ENCODE measurements at places on chromosomes 3 and 15. TPM values are rescaled to one million over a fixed set of nuclear protein-coding genes. Genes with fewer than 3 reads are reported as not detected.

DNA sequence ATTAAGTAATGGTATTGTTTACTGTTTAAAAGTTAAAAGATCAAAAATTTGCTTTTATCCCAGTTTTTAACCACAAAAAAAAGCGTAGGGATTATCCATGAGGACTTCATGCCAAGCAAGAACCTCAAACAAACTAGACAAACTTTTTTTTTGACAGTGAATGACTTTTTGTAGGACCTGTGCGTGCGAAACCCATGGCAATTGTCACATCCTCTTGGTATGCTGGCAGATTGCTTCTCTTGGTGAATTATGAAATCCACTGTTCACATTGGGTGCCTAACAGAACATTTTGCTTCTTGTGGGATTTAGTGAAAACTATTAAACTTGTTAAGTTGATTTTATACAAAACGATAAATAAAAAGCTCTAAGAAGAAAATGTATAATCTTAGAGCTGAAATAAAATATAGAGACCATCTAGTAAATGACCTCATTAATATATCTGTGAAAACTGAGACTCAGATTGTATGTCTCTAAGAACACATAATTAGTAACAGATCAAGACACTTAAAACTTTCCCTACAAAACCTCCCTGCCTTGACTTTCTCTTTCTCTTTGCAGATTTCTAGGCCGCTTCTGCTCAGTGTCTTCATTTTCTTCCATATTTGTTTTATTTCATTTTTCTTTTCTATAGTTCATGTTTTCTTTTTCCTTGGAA is 87.3 kb upstream of the CGNL1 start:
- DNase-seq: no peak
- H3K4me3 ChIP-seq: no peak overlapping the region
- no peaks in the 10 kb centered on the region for H3K27me3 ChIP-seq
- H3K36me3 ChIP-seq: peaks cover 52% of the 10 kb centered on the region
- H3K27ac ChIP-seq: no peak overlapping the region

GRCh38 chr15:22949074-22949547 is 31.1 kb downstream of the CYFIP1 start:
- H3K27ac ChIP-seq: peak overlapping the region; percentile 52
- no peaks in the 10 kb centered on the region for H3K27me3 ChIP-seq
- H3K4me1 ChIP-seq: peaks cover 28% of the 10 kb centered on the region
- DNase-seq: peak; percentile 76

DNA sequence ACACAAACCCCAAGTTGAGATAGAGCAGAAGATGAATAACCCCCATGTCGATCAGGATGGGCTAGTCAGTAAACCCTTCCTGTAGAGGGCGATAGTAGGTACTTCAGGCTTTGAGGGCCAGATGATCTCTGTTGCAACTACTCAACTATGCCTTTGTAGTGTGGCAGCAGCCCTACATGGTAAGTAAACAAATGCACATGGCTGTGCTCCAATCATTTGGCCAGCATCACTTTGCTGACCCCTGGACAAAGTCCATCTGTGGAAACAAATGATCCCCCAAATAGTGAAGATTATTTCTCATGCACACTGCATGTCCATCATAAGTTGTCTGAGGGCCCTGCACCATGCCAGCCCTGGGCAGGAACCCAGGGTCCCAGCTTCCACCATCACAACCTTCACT is 402.2 kb upstream of the PROK2 start:
- H3K36me3 ChIP-seq: no peaks in the 10 kb centered on the region
- H3K27me3 ChIP-seq: no peaks in the 10 kb centered on the region
- no peaks in the 10 kb centered on the region for H3K4me1 ChIP-seq
- H3K4me3 ChIP-seq: no peak overlapping the region
- DNase-seq: no peak
- no peak overlapping the region for H3K27ac ChIP-seq

DNA sequence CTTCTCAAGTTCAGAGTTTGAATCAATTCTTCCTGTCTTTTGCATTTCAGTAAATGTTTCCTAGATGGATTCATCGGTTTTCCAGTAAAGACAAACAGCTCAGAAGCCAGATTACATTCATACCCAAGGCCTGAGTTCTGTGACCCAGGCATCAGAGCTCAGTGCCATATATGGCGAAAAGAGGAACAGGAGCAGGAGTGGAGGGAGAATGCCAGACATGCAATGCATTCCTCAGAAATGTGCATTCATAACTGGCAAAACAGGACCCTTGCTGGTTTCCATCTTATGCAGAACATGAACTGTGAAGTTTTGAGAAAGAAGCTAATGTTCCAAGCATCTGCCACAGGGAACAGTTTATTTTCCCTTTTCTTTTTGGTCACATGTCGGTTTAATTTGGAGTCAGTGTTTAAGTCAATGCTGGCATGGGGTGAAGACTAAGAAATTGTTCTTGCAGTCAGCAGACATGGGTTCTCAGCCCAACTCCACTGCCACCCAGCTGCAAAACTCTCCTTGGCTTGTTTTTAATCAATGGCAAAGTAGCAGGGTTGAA is 116.5 kb downstream of the LPP start:
- peak overlapping the region; percentile 90 for H3K27ac ChIP-seq
- DNase-seq: no peak
- H3K4me1 ChIP-seq: peaks cover 83% of the 10 kb centered on the region
- no peaks in the 10 kb centered on the region for H3K36me3 ChIP-seq

DNA sequence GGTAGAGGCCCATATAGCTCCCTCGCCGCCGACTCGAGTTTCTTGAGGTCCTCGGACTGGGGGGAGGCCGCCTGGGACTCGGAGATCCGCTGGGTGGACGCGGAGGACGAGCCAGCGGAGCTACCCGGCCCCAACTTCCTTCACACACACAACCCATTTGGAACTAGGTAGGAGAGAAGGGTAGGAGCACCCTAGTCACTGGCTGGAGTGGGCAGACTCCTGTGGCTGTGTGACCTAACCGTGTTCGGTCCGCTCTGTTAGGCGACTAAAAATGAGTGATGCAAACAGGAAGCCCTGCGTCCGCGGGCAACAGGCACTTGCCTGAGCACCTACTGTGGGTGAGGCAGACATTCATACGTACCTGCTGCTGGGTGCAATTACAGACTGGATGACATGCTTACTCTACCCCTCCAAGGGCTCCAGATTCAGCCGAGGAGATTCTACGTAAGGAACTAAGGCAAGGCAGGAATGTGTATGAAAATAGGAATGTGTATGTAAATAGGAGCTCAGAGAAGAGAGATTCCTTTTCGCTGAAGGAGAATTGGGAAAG is 4.6 kb upstream of the SIN3A start:
- no peak for DNase-seq
- H3K27ac ChIP-seq: peak overlapping the region; percentile 99
- H3K4me3 ChIP-seq: peak overlapping the region; percentile 97
- no peaks in the 10 kb centered on the region for H3K36me3 ChIP-seq
- H3K27me3 ChIP-seq: no peaks in the 10 kb centered on the region
- peaks cover 17% of the 10 kb centered on the region for H3K4me1 ChIP-seq

DNA sequence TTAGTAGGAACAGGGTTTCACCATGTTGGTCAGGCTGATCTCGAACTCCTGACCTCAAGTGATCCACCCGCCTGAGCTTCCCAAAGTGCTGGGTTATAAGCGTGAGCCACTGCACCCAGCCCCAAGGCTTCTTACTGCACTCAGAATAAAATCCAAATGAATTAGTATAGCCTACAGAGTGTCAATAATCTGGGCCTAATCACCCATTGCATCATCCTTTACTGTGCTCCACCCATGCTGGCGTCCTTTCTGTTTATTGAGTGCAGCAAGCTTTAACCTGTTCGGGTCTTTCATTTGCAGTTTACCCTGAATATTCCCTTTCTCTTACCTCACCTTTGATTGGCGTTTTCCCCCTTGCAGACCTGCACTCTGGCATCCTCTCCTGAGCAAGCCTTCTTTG is 77.7 kb downstream of the CEP63 start:
- no peaks in the 10 kb centered on the region for H3K4me1 ChIP-seq
- DNase-seq: no peak
- no peaks in the 10 kb centered on the region for H3K27me3 ChIP-seq
- no peak overlapping the region for H3K4me3 ChIP-seq
- no peak overlapping the region for H3K27ac ChIP-seq

GRCh38 chr15:65883571-65883970 is 14.3 kb downstream of the RAB11A start:
- no peaks in the 10 kb centered on the region for H3K4me1 ChIP-seq
- DNase-seq: no peak
- H3K4me3 ChIP-seq: no peak overlapping the region

DNA sequence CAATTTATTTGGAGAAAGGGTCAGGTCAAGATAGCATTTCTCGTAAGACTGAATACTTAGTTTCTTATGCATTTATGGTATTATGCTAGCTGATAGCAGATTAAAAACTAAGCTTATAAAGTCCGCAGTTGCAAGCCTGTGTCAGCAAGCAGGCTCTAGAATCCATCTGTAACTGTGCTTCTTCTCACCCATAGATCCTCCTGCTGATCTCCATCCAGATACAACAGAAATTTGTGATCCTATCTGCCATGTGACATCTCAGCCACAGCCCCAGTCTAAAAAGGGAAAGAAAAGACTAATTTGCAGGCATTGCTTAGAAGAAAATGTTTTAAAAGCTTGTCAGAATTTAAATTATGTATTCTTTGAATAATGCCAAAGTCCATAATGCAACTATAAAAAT is 265.4 kb upstream of the CCDC54 start:
- H3K27me3 ChIP-seq: no peaks in the 10 kb centered on the region
- no peak overlapping the region for H3K4me3 ChIP-seq
- H3K27ac ChIP-seq: no peak overlapping the region
- no peaks in the 10 kb centered on the region for H3K4me1 ChIP-seq
- no peaks in the 10 kb centered on the region for H3K36me3 ChIP-seq

DNA sequence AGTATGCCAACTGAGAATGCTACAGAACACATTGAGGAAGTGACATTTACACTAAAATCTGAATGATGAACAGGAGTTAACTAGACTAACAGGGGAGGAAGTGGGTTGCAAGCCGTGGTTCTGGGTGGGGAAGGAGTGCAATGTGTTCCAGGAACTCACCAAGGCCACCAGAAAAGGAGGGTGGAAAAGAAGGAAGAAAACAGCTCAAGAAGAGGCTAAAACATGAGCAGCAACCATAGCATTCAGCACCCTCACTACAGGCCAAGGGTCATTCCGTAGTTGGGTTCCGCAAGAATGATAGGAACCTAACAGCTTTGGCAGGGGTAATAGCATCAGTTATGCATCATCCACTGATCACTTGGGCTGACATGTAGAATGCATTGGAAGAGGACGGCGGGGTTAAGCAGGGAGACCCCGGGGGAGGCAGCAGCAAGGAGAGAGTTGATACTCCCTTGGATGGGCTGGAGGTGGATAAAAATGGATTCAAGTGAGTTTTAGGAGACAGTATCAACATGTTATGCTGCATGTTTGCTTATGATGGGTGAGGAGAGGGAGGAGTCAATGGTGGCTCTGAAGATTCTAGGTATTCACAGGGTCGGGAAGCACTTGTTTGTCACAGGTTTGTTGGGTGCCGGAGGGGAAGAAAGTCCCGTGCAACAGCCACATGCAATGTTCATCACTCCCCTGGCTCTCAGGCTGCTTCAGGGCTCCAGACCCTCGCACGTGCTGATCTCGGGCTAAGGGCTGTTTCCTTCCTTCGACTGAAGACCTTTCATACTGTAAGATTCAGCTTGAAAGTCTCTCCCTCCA is 53.2 kb downstream of the LIPC start:
- H3K4me3 ChIP-seq: no peak overlapping the region
- no peak for DNase-seq

GRCh38 chr3:126268866-126269265 is 88.3 kb downstream of the KLF15 start:
- H3K36me3 ChIP-seq: no peaks in the 10 kb centered on the region
- no peak for DNase-seq
- peaks cover 17% of the 10 kb centered on the region for H3K4me1 ChIP-seq

GRCh38 chr3:195150181-195151118 is 120.5 kb downstream of the XXYLT1 start:
- no peaks in the 10 kb centered on the region for H3K27me3 ChIP-seq
- peaks cover 61% of the 10 kb centered on the region for H3K4me1 ChIP-seq
- H3K36me3 ChIP-seq: no peaks in the 10 kb centered on the region
- peak overlapping the region; percentile 92 for H3K27ac ChIP-seq
- H3K4me3 ChIP-seq: peak overlapping the region; percentile 35
- DNase-seq: peak; percentile 81

DNA sequence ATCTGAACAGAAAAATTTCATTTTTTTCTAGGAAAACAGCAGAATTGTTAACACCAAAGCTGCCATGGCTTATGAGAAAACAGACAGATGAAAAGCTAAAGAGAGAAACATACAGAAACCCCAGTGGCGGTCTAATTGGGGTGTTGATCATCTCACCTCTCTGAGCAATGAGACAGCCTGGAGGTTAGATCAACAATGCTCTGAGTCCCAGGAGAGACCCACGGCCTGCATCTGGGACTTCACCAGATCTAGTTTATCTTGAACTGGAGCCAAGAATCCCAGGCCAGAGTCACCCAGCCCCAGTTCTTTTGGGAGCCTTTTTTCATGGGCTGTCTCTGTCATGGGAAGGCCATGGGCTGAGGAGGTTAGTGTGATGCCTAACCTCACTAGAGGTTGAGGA is 3.5 kb upstream of the GALNT15 start:
- no peak for DNase-seq
- no peak overlapping the region for H3K27ac ChIP-seq
- no peaks in the 10 kb centered on the region for H3K36me3 ChIP-seq

DNA sequence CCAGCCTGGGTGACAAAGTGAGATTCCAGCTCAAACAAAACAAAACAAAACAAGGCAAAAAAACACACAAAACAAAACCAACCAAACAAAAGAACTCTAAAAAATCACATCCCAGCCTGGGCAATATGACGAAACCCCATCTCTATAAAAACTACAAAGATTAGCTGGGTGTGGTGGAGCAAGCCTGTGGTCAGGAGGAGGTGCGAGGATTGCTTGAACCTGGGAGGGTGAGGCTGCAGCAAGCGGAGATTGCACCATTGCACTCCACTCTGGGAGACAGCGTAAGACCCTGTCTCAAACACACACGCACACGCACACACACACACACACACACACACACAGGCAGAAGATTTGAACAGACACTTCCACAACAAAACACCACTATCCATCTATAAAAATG is 99.6 kb downstream of the SHQ1 start:
- no peaks in the 10 kb centered on the region for H3K4me1 ChIP-seq
- H3K27ac ChIP-seq: no peak overlapping the region
- H3K36me3 ChIP-seq: peaks cover 2% of the 10 kb centered on the region
- H3K4me3 ChIP-seq: no peak overlapping the region
- H3K27me3 ChIP-seq: no peaks in the 10 kb centered on the region
- DNase-seq: no peak

Gene CLSTN2
- 3.9 TPM for total RNA-seq

Gene FAM81A
- total RNA-seq: 1.1 TPM

Gene SIDT1
- 1.5 TPM for total RNA-seq

Gene ITIH1
- total RNA-seq: not detected

Gene CA12
- not detected for total RNA-seq

Gene CADPS
- 5.0 TPM for total RNA-seq

Gene PDIA5
- total RNA-seq: 16.3 TPM

All from heart left ventricle (tissue), 16 donors.